ENCODE measurements at places on chromosomes 6 and 20.

DNA sequence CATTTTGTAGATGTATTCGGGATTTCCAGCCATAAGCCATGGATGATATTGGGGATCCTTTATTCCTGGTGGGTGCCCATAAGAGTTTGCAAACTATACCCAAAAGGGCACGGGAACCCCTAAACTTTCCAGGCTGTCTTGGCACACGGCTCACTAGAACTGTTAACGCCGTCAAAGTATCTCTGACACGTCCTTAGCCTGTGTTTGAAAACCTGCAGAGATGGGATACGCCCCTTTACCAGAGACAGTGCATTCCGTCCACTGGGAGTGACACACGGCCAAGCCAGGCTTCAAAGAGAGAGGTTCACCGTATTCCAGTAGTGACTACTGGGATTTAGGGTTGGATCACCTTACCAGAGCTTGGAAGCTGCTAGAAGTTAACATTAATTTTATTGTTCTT is 95.0 kb downstream of the THBS2 start:
- no peak for DNase-seq

- no peak for DNase-seq
These were observed 21.6 kb downstream of the MOCS3 start for GRCh38 chr20:50980071-50980681.

DNA sequence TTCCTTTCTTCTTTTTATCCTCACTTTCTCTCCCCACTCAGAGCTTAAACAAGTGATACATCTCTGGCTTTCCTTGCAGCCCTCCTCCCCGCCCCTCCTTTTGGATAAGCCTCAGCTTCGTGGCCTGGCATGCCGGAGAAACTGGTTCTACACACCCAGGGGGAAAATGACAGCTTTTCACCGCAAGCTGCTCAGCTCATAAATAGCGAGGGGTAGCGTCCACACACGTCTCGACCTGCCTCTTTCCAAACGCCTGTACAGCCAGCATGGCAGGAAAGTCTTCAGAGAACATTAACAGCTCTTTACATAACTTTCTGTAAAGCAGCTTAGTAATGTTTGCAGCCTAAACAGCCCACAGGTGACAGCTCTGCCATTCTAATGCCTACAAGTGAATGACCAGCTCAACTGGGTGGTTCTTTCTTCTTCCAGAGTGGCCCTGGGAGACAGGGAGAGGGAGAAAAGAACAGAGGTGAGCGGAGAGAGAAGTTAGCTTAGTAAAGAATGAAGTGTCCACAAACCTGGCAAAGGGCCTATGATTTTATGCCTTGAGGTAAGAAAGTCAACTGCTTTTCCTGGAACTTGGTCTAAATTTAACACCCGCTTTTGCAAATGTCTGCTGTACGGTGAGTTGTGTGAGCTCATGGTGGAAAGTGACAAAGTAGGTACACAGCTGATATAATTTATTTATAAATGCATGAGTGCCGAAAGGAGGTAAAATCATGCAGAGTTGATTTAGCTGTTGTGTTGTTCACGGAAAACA is 251.5 kb downstream of the TFAP2A start:
- DNase-seq = no peak

- no peak for DNase-seq
These were observed 5.6 kb upstream of the UQCC2 start for GRCh38 chr6:33716890-33717632.

- no peak for DNase-seq
These were observed 15.7 kb downstream of the PAQR8 start for GRCh38 chr6:52377538-52378221.

DNA sequence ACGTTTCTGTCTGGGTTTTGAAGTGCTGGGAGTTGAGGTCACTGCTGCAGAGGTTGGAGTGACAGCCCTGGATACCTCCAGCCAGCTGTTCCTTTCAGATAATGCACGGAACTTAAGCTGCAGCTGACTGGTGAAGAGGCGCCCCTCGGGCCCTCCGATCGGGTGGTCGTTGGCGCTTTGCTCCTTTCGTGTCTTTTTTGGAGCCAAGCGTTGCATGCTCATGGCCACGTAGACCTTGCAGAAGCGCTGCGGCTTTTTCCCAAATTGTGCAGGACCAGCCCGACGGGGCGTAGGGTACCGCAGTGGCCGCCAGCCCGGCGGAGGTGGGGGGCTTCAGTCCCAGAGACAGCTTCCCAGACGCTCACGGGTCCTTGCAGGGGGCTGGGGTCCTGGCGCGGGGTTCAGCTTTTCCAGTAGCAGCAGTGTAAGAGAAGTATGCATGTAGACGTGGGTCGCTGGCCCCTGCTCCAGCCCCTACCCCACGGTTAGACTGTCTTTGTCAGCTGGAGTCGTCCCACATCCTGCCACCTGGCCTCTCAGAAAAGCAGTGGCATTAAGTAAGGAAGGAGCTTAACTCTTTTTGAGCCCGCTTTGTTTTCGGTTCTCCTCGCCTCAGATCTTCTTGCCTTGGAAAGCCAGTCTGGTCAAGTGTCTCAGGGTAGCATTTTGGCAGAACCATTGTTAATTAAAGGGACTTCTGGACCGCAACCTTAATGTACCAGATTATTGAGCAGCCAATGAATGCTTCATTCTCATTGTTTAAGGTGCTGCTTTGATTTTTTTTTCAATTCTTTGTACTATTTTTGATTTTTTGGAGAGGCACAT is 838 bp downstream of the TNFAIP3 start:
- DNase-seq = peak; percentile 71

DNA sequence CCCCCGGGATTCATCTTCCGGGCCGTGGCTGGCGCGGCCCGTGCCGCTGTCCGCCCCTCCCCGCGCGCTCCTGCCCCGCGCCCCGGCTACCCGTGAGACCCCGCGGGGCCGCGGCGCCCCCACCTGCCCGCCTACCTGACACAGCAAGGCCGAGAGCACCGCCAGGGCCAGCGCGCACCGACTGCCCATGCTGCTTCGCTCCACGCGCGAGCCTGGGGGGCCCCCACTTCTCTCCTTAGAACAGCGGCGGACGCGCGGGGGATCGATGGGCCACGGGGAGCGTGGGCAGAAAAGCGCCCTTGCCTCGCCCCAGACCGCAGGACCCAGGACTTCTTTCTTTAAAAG is 955 bp downstream of the DLL1 start:
- DNase-seq = no peak

- no peak for DNase-seq
These were observed 53.5 kb downstream of the RAB44 start for GRCh38 chr6:36751091-36751490.

Data from activated CD8-positive, alpha-beta memory T cell treated with anti-CD3 and anti-CD28 coated beads, Interleukin-2, amount 10 ng/mL, durations not matched to agents 7 days and 5 days (primary cell).